Neural crest cell (in vitro differentiated cells): ENCODE measurements at places on chromosomes 16 and 17.

DNA sequence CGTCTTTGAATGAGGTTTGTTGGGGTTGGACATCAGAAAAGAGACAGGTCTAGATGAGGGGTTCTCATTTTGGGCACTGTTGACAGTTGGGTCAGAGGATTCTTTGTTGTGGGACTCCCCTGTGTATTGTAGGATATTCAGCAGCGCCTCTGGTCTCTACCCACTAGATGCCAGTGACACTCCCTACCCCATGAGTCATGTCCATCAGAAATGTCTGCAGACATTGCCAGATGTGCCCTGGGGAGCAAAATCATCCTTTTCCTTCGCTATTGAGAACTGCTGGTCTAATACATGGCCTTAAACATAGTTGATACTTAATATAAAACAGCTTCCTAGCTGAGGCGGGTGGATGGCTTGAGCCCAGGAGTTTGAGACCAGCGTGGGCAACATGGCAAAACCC is 3.1 kb downstream of the ABAT start:
- no peak for DNase-seq

DNA sequence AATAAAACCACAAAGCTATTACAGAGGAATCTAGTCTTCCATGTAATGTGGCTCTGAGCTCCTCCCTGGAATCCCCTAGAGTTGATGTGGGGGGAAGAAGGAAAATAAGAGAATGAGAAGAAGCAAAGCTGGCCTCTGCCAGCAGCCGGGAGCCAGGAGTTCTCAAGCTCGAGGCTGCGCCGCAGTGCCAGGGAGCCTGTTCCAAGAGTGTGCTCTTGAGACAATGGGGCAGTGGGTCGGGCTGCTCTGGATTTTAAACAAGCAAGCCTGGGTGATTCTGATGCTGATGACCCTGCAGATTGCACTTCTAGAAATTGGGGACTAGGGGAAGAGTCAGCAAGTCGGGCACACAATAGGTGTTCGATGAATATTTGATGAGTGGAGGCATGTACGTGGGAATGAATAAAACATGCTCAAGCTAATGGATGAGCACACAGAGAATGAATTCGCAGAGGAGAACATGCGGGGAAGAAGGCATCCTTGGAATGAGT is 119.9 kb downstream of the CMIP start:
- DNase-seq = no peak

DNA sequence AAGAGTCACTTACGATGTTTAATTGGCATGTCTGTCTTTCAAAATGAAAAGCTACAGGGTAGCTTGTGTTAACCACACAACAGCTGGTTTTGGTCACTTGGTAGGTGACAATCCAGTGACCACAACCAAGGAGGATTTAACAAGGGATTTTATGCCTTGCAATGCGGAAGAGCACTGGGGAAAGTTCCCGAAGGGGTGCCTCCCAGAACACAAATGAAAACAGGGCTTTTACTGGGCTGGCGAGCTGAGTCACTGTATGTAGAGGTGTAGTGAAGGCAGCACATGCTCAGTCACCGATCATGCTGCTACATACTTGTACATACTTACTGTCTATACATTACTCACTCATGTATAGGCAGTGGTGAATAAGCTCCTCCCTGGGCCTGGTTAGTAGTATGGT is 483.5 kb downstream of the CDH13 start:
- DNase-seq = no peak

GRCh38 chr16:48580925-48581500 is 29.0 kb downstream of the N4BP1 start:
- DNase-seq = no peak

- no peak for DNase-seq
Observed at GRCh38 chr16:35431829-35432663, 1972.6 kb downstream of the TP53TG3F start.

DNA sequence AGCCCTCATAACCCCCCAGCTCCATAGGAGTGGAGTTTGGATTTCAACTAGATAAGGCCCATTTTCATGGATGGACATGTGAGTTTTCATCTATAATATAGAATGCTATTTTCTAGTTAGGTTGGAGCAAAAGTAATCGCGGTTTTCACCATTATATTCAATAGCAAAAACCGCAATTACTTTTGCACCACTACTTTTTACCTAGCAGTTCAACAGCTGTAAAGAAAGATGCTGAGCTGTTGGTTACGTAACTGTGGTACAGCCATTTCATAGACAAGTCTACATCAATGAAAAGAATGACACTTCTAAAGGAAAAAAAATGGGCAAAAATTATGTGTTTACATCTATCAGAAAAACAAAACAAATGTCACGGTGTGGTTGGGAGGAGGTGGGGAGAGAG is 507.7 kb downstream of the MAF start:
- no peak for DNase-seq
